SK-N-SH treated with all-trans-retinoic acid at 6 μM for 48 hours (cell line): ENCODE measurements at places on chromosomes 5 and 9.

- ATAC-seq: no peak
These were observed 41.7 kb upstream of the CLK4 start for GRCh38 chr5:178668579-178668978.

GRCh38 chr5:16965581-16965980, 29.5 kb upstream of the MYO10 start:
- ATAC-seq: peak; percentile 35; the same call in 1 of the 3 replicates

- ATAC-seq: no peak
These were observed 125.2 kb upstream of the CDH18 start for GRCh38 chr5:20113031-20113715.

DNA sequence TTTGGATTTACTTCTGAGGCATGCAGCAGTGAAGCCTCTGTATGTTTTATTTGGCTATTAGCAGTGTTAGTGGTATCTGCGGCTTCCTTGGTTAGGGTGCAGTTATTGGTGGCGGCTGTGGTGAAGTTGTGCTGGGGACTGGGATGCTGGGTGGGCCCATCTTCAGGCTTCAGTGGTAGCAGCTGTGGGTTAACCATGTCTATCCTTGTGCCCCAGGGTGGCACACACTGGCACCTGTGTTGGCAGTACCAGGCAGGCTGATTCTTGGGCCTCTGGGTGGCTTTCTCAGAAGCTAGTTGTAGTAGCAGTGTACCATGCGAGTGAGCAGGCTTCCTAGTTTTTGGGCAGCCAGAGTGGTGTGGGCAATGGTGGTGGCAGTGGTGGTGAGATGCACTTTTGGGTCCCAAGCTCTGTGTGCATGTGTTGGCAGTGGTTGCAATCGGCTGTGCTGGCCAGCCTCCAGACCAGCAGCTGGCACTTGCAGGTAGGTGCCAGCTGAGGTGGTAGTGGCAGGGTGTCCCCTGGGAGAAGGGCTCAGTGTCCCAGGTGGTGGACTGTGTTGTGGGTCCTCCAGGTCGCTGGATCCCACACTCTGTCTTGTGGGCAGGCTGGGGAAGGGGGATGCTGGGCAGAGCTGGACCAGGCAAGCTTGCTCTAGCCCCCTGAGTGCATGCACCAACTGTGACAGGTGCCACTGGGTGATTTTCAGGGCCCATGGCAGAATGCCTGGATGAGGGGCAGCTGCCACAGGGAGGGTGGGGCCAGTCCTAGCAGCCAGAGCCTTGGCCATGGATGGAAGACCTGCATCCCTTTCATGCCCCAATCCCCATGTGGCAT, 13.6 kb downstream of the AHRR start:
- no peak for ATAC-seq

DNA sequence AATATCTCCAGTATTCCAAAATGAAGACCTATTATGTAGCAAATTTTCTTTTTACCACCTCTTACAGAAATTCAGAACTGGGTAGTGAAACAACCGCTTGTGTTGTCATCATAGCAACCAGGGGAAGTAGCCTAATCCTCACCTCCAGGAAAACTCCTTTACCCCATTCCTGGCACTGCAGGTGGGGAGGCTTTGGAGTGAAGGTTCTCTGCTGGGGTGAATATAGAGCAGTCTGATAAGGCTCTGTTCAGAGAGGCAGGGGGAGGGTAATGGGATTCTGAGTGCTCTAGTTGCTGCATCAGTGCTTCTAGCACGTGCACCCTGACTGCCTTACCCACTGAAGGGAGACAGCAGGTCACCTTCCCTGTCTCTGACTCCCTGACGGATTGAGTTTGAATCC, 116.2 kb downstream of the MAN2A1 start:
- ATAC-seq: no peak

GRCh38 chr9:85547599-85547998, 194.2 kb downstream of the AGTPBP1 start:
- no peak for ATAC-seq

DNA sequence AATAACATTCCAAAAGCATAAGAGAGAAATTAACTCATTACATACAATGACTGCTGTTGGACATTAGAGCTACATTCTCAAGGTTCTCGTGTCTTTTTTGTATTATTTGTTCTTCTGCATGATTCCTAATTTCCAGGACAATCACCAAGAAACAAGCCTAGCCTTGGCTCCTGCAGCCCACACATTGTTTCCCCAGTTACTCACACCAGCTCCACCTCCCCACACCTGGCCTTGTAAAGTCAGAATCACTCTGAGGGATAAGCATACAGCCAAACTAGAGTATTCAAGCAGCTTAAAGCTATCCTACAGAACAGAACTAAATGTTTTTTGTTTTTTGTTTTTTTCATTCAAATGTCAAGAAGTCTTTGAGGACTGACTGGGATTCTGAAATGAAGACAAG, 189.2 kb downstream of the HINT1 start:
- ATAC-seq: no peak

GRCh38 chr5:171891595-171891994, 106.0 kb downstream of the SMIM23 start:
- no peak for ATAC-seq

DNA sequence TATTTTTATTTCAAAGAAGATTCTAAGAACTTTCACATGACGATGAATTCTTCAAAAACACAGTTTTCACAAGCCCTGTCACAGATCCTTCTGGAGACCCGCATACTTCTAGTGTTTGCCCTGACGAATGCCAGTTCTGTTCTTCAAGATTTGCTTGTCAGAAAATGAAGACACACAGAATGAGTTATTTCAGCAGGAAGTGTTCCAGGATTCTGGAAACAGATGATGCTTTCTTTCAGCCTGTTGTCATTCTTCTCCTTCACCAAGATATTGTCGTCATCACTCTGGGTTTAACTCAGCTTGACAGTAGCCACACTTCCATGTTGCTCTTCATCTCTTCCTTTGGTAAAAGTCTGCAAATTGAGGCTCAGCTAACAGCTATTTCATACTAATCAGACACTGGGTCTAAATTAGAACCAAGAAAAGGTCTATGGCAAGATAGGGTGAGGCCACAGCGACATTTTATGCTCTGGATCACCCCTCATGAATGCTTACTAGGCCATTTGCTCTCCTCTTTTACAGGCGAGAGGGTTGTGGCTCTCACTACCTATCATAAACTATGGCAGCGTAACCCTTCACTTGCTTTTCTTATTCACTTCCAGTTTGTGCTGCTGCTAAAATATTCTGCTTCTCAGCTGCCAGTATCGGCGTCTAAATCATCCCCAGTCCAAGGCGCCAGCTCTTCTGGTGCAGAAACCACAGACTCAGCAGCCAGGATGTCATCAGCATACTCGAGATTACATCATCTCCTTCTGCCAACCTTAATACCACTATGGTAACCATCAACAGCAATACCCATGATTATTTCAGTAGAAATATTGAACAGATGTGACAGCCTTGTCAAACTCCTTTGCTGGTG, 159.6 kb upstream of the TBCA start:
- peak; percentile 60 for ATAC-seq

DNA sequence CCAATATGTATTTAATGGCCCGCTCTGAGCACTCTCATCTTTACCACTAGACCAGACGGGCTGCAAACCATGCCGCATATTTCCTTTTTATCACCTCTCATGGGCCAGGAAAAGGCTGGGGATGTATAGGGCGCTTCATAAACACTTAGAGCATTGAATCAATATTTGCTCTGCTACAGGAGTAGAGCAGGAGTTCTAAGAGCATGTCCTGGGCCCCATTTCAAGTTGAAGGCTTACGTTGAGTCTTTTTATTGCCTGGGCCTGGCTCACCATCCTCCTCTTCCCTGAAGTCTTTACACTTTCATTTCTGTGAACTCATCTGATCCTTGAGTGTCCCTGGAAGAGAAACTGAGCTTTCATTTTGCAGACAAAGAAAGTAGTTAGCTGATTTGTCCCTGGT, 112.4 kb downstream of the FSTL4 start:
- no peak for ATAC-seq

DNA sequence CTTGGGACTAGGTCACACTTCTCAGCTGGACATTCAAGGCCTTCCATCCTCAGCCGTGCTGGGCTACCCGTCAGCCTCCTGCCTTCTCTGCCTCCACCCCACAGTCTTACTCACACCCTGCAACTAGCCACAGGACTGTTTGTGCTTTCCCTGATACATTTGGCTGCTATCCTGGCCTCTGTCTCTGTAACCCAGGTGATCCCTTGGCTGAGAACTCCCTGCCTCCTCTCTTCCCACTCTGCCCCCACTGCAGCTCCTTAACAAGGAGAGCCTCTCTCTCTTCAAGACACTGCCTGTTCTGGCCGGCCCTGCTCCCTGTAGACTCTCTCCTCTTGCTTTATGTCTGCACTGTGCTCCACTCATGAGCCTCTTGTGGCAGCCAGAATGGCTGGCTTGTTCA, 120.6 kb downstream of the MSX2 start:
- ATAC-seq: no peak

DNA sequence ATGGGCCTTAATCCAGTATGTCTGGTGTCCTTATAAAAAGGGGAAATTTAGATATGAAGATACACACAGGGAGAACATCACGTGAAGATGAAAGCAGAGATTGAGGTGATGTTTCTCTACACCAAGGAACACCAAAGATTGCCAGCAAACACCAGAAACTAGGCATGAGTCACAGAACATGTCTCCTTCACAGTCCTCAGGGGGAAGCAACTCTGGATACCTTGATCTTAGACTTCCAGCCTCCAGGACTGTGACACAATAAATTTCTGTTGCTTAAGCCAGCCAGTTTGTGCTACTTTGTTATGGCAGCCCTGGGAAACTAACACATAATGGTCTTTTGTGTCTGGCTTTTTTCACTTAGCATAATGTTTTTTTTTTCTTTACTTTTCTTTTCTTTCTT, 41.2 kb upstream of the STRBP start:
- ATAC-seq: no peak

GRCh38 chr9:134544388-134545214, 97.0 kb upstream of the COL5A1 start:
- peak; percentile 83 for ATAC-seq

DNA sequence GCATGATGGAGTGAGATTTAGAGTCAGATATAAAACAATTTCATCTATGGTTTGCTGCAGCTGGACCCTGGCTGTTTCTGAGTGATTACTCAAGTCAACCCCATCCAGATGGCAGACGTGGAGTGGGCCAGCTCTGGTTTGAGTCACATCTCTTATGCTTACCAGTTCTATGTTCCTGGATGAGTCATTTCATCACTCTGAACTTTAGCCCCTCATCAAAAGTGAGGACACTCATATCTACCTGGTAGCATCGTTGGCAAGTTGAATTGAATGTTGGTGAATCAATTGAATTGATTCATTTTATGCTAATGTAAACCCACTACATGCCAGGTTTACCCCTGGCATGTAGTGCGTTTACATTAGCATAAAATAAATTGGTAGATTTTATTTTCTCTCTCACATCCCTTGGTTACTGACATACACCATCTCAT, 176.4 kb downstream of the FGF18 start:
- ATAC-seq: peak; percentile 65

DNA sequence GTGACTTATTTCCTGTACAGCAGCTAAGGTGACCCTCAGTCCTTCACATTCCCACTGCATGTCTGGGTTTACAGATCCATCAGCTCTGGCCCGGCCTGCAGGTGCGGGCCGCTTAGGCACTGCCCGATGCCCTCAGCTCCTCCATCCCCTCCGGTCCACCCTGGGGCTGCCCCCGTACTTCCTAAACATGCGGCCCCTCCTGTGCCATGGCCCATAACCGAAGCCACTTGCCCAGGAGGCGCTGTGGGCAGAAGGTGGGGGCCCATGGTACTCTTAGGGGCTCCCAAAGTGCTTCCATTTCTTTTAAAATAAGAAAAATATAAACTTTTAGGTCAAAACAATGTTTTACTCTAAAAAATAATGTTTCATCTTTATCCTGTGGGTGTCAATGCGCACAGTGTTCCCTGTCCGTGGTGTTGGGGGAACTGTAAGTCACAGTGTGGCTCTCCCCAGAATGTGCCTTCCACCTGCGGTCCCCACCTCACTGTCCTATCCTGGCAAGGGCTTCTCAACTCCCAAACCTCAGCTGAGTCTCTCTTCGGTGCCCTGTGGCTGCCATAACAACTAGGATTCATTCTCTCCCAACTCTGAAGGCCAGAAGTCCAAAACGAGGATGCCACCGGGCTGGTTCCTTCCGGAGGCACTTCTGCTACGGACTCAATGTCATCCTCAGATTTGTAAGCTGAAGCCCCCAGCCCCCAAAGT, 132.7 kb upstream of the LPCAT1 start:
- ATAC-seq: no peak

DNA sequence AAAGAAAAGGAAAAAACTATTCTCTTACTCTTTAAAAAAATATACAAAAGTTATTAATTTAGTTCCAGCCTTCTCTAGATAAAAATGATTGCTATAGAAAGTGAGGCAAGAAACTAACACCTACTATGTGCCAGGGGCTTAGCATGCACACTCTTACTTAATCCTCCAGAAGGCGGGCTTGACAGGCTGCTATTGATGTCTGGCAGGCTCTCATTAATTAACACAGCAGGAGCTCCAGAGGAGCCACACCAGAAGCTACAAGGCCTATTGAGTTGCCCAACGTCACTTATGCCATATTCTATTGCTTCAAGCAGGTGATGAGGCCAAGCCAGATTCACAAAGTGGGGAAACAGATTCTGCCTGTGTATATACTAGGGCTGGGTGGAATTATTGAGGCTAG, 54.6 kb upstream of the CLINT1 start:
- no peak for ATAC-seq

- peak; percentile 64 for ATAC-seq
These were observed 501.3 kb upstream of the FTMT start for GRCh38 chr5:121350181-121350930.

DNA sequence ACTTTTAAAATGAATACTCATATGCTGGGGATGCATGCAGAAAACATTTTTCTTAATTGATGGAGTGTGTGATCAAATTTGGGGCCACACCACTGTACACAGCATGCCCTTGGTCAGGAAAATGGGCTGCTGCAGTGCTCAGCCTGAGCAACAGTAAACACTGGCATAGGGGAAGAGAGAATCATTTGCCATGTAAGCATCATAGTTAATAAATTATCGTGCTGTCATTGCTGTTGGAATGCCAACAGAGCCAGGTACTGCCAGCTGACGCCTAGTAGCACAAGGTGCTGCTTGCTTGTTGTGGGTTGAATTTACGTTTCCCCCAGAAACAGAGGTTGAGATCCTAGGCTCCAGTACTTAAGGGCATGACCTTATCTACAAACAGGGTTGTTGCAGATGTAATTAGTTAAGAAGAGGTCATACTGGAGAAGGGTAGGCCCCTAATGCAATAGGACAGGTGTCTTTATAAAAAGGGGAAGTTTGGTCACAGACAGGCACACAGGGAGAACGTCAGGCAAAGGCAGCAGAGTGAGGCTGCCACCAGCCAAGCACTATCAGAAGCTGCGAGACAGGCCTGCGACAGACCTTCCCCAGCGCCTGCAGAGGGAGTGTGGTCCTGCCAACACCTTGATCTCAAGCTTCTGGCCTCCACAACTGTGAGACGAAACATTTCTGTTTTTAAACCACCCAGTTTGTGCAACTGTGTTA, 25.3 kb downstream of the DAP start:
- no peak for ATAC-seq

- ATAC-seq: no peak
These were observed 80.3 kb upstream of the PHYKPL start for GRCh38 chr5:178312880-178313282.
